ENCODE measurements at places on chromosomes 13 and 19. TPM values are rescaled to one million over a fixed set of nuclear protein-coding genes. Genes with fewer than 3 reads are reported as not detected.

DNA sequence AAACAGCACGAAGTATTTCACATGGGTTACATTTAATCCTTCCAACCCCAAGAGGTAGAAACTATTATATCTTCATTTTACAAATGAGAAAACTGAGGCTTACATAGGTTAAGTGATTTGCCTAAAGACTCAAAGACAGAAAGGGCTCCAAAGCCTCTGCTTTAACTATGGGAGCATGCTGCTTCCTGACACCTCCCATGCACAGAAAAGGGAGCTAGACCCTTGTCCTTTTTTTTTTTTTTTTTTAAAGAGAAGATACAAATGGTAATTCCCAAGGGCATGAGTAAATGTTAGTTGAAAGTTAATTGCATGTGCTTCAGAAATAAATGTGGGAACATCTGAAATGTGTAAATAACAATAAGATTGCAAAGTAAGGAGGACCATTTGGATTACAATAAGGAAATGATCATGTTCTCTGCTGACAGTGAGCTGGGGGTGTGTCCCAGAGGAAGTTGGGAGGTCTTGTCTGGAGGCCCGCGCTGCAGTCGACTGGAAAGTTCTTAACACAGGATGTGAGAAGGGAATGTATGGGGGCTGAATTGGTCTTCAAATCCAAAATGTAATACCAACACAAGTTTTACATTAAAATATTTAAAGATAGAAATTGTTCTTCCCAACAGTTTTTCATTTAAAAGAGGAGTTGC, 500.3 kb downstream of the KLF12 start:
- DNase-seq: no peak

DNA sequence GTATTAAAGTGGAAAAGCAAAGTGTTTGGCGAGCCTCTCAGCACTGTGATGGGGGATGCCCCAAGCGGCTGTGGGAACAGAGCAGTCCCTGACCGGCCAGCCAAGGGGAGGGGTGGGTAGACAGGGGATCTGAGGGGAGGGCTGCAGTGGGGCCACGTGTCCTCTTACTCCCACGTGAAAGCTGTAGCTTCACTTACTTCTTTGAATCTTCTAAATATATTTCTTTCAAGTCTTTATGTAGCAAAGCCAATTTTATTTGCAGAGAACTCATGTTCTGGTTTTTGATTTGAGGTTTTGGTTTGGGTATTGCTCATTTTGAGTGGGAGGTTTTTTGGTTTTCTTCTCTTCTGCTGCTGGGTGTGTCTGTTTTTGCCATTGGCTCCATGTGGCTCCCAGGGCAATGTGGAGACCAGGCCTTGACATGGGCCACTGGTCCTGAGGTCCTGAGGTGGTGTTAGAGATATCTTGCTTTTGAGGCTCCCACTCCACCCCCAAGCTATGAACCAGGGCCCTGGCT, 17.7 kb upstream of the OVOL3 start:
- no peak for DNase-seq

- no peak for DNase-seq
These were observed 3.1 kb downstream of the FGF9 start for GRCh38 chr13:21673789-21674489.

Gene ATP8A2
- 0.24 TPM for total RNA-seq

Data from posterior vena cava (tissue), 2 donors.